ENCODE measurements at places on chromosomes 3 and 15.

- no peak for DNase-seq
Measured at GRCh38 chr3:104133630-104134029, 1233.1 kb upstream of the ALCAM start.

DNA sequence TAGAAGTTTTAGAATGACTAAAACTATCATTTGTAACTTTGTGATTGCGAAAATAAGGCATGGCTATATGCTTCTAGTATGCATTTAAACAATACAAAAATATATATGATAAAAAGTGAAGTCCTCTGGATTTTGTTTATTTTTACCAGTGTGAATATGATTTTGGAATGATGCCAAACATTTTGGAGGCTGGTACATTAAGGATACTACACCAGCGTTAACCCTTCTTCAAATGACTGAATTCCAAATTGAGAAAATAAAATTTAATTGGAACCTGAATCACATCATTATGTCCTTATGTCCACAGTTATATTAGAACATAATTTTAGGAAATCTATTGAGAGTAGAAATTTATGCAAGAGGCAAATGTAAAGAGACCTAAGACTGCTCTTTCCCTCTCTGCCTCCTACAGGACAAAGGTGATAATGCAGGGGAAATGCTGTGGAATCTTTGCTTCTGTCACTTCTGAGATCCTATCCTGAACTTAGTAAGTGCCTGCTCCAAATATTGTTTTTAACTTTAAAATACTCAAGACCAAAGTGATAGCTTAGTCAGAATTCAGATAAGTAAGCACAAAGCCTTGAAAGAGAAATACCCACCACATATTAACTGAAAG is 121.1 kb upstream of the NANOGP8 start:
- no peak for DNase-seq

- no peak for DNase-seq
Measured at GRCh38 chr3:188054541-188054940, 99.4 kb upstream of the LPP start.

GRCh38 chr3:29370476-29371420 is 89.9 kb downstream of the RBMS3 start:
- no peak for DNase-seq

- DNase-seq = no peak
Measured at GRCh38 chr3:37987315-37987697, 3.3 kb upstream of the VILL start.

DNA sequence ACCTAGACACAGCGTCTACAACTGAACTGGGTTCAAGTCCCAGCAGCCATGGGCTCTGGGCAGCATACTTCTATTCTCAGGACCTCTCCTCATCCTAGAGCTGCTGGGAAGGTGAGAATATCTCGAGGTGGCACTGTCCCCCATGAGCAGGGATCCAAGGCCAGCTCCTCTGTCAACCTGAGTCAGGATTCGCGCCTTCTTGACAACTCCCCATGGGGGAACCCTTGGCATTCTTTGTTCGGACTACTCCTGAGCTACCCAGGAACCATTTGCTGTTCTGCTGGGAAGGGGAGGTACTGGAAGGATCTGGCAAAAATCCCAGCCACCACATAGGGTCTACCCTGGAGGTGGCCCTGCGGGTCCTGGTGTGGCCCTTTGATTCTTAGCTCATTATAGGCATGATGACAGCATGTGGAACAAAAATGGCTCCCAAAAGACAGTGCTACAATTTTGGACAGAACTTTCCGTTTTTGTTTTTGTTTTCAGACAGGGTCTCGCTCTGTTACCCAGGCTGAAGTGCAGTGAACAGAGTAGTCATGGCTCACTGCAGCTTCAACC is 22.3 kb downstream of the PLXNB1 start:
- DNase-seq = no peak

DNA sequence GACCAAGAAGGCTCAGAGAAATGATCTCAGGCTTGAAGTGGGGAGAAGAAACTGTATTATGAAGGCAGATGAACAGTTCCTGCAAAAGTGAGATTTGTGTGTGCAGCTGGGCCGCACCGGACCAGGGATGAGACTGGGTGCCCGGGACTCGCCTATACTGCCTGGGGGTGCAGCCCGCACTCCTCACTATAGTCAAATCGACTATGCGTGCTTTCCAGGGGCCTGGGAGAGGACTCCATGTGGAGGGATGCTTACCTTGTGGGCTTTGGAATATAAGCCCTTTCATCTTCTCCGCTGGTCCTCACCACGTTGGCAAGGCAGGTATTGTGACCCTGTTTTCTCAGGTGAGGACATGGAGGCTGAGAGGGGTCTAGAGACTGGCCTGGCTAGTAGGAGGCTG is 32.9 kb upstream of the APOD start:
- DNase-seq = no peak

- DNase-seq = no peak
Measured at GRCh38 chr3:109683746-109684145, 346.4 kb upstream of the DPPA4 start.

- DNase-seq = no peak
Measured at GRCh38 chr3:71694358-71694999, 30.7 kb downstream of the EIF4E3 start.

DNA sequence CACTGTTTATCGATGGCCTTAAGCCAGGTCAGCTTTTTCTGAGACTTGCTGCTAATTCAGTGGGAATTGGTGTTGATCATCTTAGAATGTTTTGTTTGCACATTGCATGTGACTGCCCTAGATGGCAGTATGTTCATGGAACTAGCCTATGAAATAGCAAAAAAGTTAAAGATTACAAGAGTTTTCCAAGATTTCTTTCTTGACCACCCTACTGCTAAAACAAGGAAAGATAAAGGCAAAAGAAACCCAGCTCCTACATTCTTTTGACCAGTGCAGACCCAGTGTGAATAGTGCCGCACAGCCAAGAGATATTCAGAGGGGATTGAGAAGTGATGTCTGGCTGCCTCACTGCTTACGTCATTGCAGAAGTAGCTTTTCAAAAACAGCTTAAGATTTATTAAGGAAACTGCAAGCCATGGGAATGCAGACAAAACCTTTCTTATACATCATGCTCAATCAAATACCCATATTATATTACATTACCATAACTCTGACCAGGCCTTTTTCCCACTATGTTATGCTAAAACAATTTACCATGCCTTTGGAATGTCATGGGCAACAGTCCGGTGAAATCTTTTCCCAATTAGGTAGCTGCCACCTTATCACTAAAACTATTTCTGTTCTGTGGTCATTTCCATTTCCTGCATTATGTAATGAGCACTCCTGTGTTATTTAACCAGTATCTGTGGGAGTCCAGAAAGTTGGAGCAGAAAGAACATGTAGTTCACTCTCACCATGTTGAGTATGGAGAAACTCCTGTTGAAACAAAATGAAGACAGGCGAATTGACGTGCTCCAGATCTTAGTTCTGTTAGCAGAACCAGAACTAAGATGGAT is 6.0 kb downstream of the PHLDB2 start:
- DNase-seq = no peak

DNA sequence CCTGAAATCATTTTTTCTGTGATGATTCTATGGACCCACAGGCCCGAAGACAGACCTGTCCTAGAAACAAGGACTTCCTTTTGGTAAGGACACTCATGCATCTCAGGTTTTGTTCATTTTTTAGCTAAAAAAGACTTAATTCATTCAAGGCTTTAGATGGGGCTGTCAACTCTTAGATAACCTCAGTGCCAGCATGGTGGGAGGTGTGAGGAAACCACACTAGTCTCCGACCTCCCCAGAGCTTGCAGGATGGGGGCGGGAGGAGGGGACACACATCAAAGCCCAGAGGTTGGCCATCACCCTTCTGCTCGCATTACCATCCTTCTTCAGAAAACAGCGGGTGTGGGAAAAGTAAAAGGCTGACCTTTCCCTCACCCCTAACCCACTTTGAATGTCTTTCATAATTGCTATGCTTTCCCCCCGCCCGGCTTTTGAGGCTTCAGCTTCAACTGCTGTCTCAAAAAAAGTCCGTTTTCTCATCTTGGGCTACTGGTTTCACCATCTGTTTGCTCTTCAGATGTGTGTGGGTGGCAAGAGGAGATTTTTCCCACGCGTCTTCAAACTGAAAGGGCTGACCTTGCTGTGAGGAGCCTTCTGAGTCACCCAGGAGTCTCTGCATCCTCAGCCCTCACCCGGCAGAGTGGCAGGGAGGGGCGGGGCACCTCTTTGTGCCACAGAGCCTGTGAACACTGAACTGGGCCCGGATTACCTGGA is 27.6 kb upstream of the CXCR6 start:
- DNase-seq = no peak
